ENCODE measurements at places on chromosomes 4 and X. TPM values are rescaled to one million over a fixed set of nuclear protein-coding genes. Genes with fewer than 3 reads are reported as not detected.

CT83 gene
- not detected for total RNA-seq

- H3K36me3 ChIP-seq: no peaks in the 10 kb centered on the region
- H3K27me3 ChIP-seq: no peaks in the 10 kb centered on the region
- no peak overlapping the region for H3K27ac ChIP-seq
- H3K4me3 ChIP-seq: no peak overlapping the region
Observed at GRCh38 chr4:149765630-149766029, 50.0 kb downstream of the IQCM start.

DNA sequence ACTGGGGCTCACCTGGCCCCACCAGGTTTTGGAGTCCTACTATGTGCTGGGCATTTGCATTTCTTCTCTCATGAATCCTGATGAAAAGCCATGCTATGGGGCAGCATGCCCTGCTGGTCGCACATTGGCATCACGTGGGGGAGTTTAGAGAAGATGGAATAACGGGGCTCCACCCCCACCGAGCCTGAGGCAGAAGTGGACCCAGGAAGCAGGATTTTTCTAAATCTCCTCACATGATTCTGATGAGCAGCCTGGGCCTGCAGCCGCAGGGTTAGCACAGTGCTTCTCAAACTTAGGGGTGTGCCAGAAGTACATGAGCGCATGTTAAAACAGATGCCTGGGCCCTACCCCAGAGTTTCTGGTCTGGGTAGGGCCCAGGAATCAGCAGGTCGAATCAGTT is 4.6 kb upstream of the SORCS2 start:
- H3K27me3 ChIP-seq: no peaks in the 10 kb centered on the region
- DNase-seq: no peak
- no peak overlapping the region for H3K27ac ChIP-seq
- no peak overlapping the region for H3K4me3 ChIP-seq
- no peaks in the 10 kb centered on the region for H3K36me3 ChIP-seq

DNA sequence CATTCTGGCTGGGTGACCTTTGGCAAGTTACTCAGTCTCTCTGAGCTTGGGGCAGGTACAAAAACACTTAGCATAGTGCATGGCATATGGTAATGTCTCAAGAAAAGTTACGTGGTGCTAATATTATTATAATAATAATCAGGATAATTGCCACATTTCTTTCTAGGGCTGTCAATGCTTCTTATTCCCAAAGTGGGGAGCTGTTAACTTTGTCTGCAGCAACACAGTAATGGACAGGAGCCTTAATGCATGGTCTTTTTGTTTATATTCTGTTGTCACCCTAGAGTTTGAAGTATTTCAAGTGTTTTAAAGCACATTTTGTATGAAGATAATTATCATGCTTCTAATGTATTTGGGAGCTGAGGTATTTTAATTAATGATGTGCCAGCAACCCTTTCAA is 121.8 kb downstream of the FHIP1A start:
- DNase-seq: no peak
- no peak overlapping the region for H3K27ac ChIP-seq
- H3K4me1 ChIP-seq: no peaks in the 10 kb centered on the region
- H3K4me3 ChIP-seq: no peak overlapping the region
- no peaks in the 10 kb centered on the region for H3K27me3 ChIP-seq

- no peak overlapping the region for H3K4me3 ChIP-seq
- no peaks in the 10 kb centered on the region for H3K27me3 ChIP-seq
- no peaks in the 10 kb centered on the region for H3K36me3 ChIP-seq
- H3K4me1 ChIP-seq: peaks cover 22% of the 10 kb centered on the region
- no peak overlapping the region for H3K27ac ChIP-seq
- no peak for DNase-seq
Observed at GRCh38 chr4:78764498-78764961, 11.6 kb upstream of the BMP2K start.

DNA sequence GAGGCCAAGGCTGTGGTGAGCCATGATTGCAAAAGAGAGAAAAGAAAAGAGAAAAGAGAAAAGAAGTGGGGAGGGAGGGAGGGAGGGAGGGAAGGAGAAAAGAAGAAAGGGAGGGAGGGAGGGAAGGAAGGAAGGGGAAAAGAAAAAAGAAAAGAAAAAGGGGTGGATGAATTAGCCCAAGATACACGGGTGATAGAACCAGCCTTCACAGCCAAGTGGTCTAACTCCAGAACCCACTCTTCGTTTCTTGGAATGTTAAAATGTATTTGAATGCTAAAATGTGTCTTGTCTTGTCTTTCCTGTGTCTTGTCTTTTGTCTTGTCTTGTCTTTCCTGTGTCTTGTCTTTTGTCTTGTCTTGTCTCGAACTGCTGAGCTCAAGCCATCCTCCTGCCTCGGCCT is 13.1 kb downstream of the CCNQ start:
- H3K4me3 ChIP-seq: no peak overlapping the region
- peaks cover 43% of the 10 kb centered on the region for H3K4me1 ChIP-seq
- DNase-seq: no peak
- H3K36me3 ChIP-seq: no peaks in the 10 kb centered on the region
- no peak overlapping the region for H3K27ac ChIP-seq

STOX2 gene
- not detected for total RNA-seq

- DNase-seq: no peak
- no peaks in the 10 kb centered on the region for H3K4me1 ChIP-seq
- peaks cover 12% of the 10 kb centered on the region for H3K36me3 ChIP-seq
- no peak overlapping the region for H3K4me3 ChIP-seq
- no peak overlapping the region for H3K27ac ChIP-seq
- H3K27me3 ChIP-seq: no peaks in the 10 kb centered on the region
Observed at GRCh38 chr4:106287353-106287969, 28.5 kb downstream of the TBCK start.

- no peaks in the 10 kb centered on the region for H3K36me3 ChIP-seq
- no peaks in the 10 kb centered on the region for H3K27me3 ChIP-seq
- DNase-seq: no peak
- no peaks in the 10 kb centered on the region for H3K4me1 ChIP-seq
Observed at GRCh38 chrX:7788334-7788733, 54.6 kb upstream of the VCX start.

Data from B cell (primary cell).